ENCODE measurements at places on chromosomes 16 and 17. TPM values are rescaled to one million over a fixed set of nuclear protein-coding genes. Genes with fewer than 3 reads are reported as not detected.

The HP gene
- 43.5 TPM for polyA plus RNA-seq

The C16orf95 gene
- polyA plus RNA-seq, result 4.7 TPM

DNA sequence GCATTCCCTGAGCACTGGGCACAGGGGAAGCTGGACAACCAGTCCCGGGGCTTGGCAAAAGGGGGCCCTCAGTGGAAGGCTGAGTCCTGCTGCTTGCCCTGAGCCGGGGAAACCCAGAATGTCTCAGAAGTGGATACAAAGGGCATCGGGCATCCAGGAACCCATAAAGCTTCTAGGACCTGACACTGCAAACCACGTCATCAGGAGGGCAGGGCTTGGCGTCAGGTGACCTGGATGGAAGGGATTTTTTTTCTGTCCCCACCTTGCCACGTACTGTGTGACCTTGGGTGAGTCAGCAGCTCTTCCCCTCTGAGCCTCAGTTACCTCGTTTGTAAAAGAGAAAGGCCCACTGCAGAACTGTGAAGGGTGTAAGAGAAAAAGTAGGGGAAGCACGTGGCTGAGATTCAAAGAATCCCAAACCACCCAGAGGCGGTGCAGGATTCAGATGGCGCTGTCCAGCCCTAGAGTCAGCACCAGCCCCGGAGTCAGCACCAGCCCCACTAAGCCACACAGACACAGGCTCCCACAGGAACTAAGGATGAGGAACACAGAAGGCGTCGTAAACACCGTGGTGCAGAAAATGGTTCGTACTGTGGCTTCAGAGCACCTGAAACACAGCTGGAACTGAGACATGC lies 53.7 kb downstream of the C16orf95 start:
- H3K27me3 ChIP-seq, result no peaks in the 10 kb centered on the region
- H3K4me1 ChIP-seq, result no peaks in the 10 kb centered on the region
- DNase-seq, result no peak
- H3K27ac ChIP-seq, result no peak overlapping the region
- H3K4me3 ChIP-seq, result no peak overlapping the region

- no peaks in the 10 kb centered on the region for H3K27me3 ChIP-seq
- DNase-seq, result no peak
- H3K4me3 ChIP-seq, result no peak overlapping the region
- H3K36me3 ChIP-seq, result no peaks in the 10 kb centered on the region
Observed at GRCh38 chr17:69350911-69351310, 24.0 kb upstream of the ABCA5 start.

- no peak overlapping the region for H3K4me3 ChIP-seq
- no peak for DNase-seq
- H3K27ac ChIP-seq, result no peak overlapping the region
- H3K36me3 ChIP-seq, result no peaks in the 10 kb centered on the region
Observed at GRCh38 chr17:33596899-33597298, 303.8 kb upstream of the ASIC2 start.
